ENCODE measurements at places on chromosomes 7 and 10.

DNA sequence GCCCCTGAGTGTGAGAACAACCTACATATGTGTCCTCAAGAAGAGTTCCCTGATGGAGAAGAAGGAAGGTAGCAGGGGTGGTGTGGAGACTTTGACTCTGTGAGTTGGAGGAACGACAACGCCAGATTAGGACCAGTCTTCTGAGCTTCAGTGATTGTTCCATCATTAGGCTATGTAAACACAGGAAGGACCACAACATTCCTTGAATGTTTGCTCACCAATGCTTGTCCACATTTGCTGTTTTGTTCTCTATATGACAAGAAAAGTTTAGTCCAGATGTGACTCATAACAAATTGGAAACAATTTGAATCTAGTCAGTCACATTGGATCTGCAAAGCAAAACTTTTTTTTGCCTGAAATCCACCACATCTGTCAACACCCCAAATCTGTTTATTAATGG lies 62.7 kb downstream of the ENTPD1 start:
- DNase-seq = no peak

DNA sequence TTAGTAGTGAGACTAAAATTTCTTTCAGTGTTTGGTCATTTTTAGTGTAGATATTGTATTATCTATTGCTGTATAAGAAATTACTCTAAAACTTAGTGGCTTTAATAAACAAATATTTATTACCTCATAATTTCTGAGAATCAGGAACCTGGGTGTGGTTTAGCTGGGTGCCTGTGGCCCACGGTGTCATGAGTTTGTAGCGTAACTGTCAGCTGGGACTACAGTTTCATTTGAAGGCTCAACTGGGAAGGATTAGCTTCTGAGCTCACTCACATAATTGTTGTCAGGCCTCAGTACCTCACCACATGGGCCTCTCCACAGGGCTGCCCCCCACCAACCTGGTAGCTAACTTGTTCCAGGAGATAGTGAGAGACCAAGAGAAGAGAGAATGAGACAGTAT lies 98.5 kb downstream of the SRI start:
- no peak for DNase-seq

GRCh38 chr7:109295158-109295557 lies 725.5 kb downstream of the DNAJB9 start:
- no peak for DNase-seq

DNA sequence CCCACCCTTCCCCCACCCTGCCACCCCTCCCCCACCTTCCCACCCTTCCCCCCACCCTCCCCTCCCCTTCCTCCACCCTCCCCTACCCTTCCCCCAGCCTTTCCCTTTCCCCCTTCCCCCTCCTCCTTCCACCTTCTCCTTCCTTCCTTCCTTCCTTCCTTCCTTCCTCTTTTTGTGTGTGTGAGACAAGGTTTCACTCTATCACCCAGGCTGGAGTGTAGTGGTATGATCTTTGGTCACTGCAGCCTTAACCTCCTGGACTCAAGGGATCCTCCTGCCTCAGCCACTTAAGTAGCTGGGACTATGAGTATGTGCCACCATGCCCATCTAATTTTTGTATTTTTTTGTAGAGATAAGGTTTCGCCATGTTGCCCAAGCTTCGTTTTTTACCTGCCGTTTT lies 35.2 kb downstream of the CYP17A1 start:
- no peak for DNase-seq

- DNase-seq = no peak
Observed at GRCh38 chr7:780516-780915, 51.8 kb upstream of the SUN1 start.

DNA sequence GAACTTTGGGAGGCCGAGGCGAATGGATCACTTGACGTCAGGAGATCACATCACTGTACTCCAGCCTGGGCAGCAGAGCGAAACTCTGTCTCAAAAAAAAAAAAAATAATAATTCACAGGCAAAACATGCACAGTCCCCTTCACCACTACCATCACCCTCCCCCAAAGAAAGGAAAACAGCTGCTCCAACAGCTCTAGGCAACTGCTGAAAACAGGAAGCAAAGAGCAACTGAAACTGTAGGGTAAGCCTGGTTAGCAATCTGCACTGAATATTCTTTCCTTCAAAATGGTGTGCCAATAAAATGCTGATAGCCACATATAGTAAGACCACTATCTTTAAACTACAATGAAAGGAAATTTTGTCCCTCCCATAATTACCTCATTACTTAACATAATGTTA lies 11.8 kb downstream of the NT5C2 start:
- DNase-seq = no peak

GRCh38 chr10:101897633-101898032 lies 54.0 kb upstream of the KCNIP2 start:
- DNase-seq = no peak

DNA sequence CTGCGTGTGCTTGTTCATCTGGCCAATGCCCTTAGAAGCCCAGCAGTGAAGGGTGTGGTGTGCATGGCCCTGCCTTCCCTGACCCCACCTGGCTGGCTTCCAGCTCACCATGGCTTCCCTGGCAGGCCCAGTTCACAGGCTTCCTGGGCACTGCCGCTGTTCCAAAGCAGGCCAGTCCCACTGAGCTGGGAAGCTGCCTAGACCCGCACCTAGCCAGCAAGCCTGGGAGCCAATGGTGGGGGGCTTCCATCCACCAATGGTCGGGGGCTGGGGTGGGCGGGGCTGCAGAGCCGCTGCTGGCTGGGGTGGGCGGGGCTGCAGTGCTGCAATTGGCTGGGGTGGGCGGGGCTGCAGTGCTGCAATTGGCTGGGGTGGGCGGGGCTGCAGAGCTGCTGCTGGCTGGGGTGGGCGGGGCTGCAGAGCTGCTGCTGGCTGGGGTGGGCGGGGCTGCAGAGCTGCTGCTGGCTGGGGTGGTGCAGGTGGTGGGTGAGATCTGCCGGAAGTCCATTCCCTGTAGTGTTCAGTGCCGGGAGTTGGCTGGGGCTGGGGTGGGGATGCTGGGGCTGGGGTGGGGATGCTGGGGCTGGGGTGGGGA lies 12.4 kb downstream of the CALY start:
- DNase-seq = peak; percentile 62

- no peak for DNase-seq
Observed at GRCh38 chr10:120253131-120253530, 203.9 kb upstream of the PLPP4 start.

GRCh38 chr7:93011351-93012294 lies 106.2 kb downstream of the SAMD9 start:
- DNase-seq = no peak

DNA sequence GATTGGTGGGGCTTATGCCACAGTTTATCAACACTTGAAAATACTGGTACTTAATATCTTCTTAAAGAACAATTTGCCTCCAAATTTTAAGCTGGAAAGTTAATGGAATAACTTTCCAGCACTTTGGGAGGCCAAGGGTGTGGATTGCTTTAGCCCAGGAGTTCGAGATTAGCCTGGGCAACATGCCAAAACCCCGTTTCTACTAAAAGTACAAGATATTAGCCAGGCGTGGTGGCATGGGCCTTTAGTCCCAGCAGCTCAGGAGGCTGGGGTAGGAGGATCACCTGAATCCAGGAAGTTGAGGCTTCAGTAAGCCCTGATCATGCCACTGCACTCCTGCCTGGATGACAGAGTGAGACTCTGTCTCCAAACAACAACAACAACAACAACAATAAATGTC lies 56.0 kb downstream of the PRF1 start:
- no peak for DNase-seq

DNA sequence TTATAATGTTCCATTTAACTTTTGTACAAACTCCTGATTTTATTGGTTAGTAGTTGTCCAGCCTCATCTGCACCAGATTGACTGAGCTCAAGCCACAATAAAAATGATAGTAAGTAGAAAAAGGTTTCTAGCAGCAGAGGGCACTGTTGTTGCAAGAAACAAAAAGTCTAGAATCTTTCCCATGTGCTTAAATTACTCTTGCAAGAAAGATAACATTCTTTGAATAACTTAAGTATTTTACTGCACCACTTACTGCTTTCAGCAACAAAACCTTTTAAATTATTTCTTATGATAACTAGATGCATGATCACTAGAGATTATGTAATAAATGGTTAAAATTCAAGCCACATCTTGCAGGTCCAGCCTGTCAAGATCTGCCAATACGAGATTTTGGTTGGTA lies 27.0 kb downstream of the LMOD2 start:
- no peak for DNase-seq

GRCh38 chr10:120824881-120825309 lies 26.3 kb upstream of the WDR11 start:
- DNase-seq = no peak

GRCh38 chr10:97719602-97720001 lies 6.1 kb downstream of the MARVELD1 start:
- DNase-seq = no peak

GRCh38 chr10:97178074-97178473 lies 7.7 kb downstream of the SLIT1 start:
- DNase-seq = no peak
